Mesenchymal stem cell (in vitro differentiated cells and primary cell): ENCODE measurements at places on chromosomes 1 and 21.
A peak's percentile ranks its signal among the peaks of the same experiment; 100 is the strongest.

- no peak for DNase-seq
These were observed 258.3 kb downstream of the TOMM20 start for GRCh38 chr1:234870020-234870981.

DNA sequence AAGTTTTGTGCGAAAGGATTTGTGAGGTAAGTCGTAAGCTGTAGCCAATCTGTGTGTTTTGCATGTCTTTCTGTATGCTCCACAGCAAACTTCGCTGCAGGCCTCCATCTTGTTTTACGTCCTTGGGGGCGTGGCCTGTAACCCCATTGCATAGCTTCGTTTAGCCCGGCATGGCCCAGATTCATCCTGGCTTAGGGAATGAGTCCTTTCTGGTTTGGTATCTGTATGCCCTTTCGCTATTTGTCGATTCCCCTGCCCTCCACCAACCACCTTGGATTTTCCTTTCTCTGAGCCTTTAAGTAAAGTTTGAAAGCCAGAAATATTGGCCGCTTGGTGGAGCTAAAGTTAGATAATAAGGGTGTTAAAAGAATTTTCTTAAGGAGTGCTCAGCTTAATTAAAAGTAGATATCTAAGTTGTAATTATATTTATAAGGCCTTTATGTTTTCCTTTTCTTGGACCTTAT, 1.1 kb downstream of the THEM4 start:
- DNase-seq, result peak; percentile 43

DNA sequence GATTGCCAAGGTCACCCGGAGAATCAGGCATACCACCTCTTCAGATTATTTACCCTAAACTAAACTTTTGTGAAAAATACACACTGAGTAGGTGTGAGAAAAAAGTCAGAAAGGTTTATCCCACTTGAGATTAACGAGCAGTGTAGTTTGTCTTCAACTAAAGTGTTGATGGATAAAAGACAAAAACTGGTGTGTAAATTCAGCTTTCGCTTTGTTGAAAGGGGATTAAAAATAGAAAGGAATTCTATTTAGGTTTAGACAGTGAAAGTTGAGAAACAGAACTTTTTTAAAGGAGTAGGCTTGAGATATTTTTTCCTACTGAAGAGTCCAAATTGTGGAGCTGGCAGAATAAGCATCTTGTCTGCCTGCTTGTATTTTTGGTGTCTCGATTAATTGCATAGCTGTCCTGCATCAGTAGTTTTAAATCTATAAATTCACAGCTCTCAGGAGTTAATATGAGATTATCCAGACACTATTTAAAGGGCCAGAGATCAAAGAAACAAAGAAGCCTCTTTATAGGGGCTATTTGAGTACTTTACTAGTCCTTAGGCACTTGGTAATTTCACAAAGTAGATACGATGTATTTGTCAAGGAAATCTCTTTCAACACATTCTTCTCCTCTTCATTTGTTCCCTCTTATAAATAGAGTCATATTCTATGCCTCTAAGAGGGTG, 46.7 kb upstream of the RABGAP1L start:
- no peak for DNase-seq

DNA sequence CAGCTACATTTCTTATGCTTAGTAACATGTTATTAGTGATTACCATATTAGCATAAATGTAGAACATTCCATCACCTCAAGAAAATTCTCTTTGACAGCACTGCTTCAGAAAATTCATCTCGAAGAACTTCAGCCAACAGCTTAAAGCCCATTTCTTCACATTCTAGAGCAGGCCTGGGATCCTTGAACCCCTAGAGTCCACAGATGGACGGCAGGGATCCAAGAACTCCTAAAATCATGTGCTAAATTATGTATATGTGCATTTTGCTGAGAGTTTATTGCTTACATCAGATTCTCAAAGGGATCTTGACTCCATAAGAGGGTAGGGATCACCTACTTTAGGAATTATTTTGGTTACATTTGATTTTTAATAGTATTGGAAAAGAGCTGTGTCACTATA, 76.2 kb upstream of the TEKT2 start:
- DNase-seq, result no peak

DNA sequence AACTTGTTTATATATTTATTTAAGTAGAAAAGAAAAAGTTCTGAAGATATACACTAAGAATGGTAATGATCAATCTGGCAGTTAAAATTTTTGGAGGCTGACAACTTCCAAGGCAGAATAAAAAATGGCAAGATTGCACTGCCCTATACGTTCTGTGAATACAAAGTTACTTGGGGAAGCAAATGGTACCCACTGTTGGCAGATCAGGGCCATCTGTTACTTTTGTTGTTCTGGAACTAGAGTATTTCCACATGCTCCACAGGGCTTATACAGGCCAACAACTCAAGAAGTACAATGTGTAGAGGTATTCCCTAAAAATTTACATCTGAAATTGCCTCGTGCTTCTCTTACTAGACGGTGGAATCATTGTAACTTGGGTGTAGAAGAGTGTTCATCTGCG, 53.2 kb downstream of the AHCTF1 start:
- no peak for DNase-seq

DNA sequence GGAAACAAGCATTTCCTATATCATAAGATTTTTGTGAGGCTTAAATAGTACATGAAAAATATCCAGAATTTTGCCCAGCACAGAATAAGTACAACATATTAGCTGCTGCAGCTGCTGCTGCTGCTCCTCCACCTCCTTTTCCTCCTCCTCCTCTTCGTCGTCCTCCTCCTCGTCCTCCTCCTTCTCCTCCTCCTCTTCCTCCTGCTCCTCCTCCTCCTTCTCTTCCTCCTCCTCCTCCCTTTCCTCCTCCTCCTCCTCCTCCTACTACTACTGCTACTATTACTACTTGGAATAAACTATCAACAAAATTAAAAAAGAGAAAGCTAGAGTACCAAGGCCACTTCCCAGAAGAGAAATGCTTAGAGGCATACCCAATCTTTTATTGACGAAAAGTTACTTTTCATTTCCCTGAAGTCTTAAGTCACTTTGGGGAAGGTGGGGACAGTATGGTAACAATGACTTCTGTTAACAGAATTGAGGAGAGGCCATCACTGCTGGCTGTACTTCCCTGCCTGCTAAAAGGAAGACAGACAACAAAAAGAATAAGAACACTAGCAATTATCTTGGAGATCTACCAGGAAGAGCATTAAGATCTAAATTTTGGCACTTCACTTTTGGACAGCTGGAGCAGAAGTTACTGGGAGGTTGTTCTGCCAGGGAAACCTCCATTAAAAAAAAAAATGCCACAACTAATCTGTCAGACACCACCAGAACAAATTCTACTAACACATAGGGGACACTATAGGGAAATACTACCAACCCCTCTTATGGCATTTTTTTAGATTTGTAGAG, 7.1 kb downstream of the DENND1B start:
- DNase-seq, result no peak

DNA sequence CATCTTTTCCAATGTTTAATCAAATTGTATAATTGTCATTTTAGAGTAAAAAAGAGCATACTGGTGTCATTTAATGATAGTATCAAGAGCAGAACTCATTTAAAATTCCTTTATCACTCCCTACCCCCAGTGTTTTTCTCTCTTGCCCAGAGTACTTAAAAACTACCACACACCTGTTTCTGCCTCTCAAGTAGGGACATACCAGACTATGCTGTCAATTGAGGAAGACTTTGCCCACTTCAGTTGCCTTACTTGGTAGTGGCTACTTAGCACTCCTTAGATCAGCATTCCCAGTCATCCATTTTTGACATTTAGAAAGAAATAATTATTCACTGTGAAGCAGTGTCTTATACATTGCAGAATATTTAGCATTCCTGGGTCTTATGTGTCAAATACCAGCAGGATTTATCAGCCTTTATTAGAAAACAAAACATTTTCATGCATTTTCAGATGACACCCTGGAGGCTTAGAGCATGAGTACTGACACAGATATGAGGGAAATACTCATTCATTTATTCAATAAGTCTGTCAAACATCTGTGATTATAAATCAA, 127.5 kb upstream of the RGS1 start:
- no peak for DNase-seq

DNA sequence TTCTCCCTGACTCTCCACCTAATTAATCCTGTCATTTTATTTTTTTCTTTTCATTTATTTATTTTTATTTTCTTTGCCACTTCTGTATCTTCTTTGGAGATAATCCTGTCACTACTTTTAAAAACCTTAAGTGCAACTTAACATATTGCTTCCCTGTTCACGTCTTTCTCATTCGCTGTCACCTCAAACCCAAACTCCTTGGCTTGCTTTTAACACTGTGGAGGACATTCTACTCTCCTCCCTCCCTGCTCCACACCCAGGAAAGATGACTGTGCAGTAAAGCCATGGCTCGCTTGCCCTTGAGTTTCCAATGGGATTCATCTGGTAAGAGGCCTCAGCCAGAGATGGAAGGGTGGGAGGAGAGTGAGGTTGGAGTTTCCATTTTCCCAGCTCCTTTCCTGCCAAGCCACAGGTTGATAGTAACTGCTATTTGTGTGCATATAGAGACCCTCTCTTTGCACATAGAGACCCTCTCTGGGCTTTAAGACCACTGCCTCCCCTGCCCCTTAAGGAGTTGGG, 6.4 kb upstream of the BRWD1 start:
- DNase-seq, result no peak

- DNase-seq, result no peak
These were observed 82.8 kb upstream of the SOX13 start for GRCh38 chr1:203990118-203990517.

DNA sequence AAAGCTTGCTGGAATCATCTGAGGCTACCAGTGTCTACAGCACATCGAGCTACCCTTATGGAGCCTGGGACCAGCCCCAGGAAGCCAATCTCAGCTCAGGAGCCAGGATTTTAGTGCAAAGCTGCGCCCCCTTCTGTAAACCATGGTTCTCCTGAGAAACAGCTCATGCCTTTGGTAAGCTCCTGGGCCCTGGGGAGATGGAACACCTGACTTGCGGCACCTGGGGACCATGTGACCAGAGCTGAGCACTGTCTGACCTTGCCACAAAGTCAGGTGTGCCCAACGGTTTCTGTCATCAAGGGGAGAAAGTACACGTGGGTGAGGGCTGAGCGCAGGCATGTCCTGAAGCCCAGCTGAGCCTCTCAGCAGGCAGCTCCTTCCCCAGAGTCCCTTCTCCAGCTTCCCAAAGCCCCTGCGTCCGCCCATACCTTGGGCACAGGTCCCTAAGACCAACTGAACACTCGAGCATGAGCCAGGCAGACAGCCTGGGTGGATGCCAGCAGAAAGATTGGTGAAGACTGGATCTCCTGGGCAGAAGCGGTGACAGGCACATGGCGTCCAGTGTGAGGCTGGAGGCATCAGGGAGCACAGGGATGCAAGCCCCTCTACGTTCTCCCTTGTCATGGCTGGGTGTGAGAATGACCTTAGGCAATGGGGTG, 57.9 kb upstream of the TENT5B start:
- DNase-seq, result no peak

GRCh38 chr1:180192172-180192571, 37.5 kb downstream of the QSOX1 start:
- no peak for DNase-seq

DNA sequence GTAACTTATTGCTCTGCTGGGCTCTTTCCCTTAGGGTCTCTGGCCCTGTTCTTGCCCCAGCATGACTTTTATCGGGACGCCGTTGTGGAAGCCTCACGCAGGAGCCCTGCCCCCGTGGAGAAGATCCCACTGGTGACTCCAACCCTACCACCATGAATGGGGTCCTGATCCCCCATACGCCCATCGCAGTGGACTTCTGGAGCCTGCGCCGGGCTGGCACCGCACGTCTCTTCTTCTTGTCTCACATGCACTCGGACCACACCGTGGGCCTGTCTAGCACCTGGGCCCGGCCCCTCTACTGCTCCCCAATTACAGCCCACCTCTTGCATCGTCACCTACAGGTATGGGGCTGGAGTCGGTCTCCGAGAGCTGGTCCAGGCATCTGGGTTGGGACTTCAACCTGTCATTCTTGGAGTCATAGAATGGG, 322 bp downstream of the DCLRE1B start:
- no peak for DNase-seq

DNA sequence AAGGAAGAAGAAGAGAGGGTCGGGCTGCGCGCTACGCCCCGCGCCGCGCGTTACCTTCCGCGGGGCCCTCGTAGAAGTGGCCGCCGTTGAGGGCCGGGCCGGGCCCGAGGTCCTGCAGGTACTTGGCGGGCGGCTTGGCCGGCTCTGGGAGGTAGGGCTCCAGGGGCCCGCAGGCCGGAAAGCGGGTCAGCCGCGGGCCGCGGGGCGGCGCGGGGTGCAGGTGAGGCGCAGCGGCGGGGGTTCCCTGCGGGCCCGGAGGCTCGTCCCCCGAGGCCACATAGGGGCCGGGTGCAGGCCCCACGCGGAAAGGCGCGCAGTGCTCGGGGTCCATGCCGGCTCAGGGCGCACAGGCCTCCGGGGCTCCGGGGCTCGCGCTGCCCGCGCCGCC, 196 bp downstream of the ALX3 start:
- no peak for DNase-seq

GRCh38 chr1:21385022-21385421, 54.9 kb upstream of the NBPF3 start:
- no peak for DNase-seq

- DNase-seq, result no peak
These were observed 90.8 kb upstream of the TMPRSS2 start for GRCh38 chr21:41598561-41599431.

DNA sequence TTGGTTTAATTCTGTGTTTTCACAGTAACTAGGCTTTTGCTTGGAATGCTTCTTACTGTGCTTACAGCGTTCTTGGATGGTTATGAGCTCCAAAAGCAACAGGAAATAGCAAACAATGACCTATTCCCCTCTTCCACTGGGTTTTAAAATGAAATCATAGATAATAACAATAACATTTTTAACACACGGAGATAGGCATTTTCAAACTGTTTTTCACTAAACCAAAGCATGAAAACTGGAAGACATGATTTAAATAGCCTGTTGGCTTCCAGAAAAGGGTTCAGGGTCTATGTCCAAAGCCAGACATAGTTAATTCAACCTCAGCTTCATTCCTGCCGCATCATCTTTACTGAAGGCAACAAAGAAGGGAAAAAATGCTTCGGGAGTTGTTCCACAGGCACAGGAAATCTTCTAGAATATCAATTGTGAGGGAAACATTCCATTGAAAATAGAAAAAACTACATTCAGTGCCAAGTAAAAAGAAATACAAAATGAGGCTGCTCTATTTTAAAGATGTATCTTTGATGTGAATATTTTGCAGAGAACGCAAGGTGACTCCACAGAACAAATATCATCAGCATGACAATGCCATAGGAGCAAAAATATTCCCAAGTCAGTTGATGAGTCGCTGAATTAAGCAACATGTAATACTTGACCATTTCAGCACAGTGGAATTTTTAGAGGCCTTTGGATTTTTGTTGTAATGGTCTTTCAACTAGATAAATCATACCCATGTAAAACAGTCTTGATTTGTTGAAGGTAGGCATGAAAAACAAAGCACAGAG, 80.7 kb downstream of the NID1 start:
- peak; percentile 84 for DNase-seq

DNA sequence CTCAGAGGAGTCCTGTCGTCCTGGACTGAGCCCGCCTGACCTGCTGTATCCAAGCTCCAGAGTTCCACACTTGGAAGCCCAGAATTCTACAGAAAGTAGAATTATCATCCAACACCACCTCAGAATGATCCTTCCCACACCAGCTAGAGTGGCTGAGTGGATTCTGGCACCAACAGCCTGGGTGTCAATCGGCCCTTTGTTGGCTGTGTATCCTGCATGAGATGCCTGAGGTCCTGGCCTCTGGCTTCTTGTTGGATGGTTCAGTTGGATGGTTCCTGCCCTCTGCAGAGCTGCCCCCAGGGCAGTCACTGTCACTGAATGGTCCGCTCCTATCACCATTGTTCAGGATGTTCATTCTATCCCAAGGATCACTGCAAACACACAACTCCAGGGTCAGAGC, 49.8 kb downstream of the PGBD5 start:
- DNase-seq, result no peak
